ENCODE measurements at places on chromosomes 3 and 15. TPM values are rescaled to one million over a fixed set of nuclear protein-coding genes. Genes with fewer than 3 reads are reported as not detected.

Gene ANKRD63
- not detected for total RNA-seq

Gene ZCWPW2
- not detected for total RNA-seq

Gene UTS2B
- total RNA-seq = 0.89 TPM

Gene STAC
- 0.18 TPM for total RNA-seq

Gene VIPR1
- total RNA-seq = not detected

Gene SNX33
- total RNA-seq = 20.0 TPM

Gene PGBD4
- total RNA-seq = 0.58 TPM

Gene CMTM8
- 0.18 TPM for total RNA-seq

Data from myometrial cell (primary cell).